ENCODE measurements at places on chromosomes 2 and 18.

DNA sequence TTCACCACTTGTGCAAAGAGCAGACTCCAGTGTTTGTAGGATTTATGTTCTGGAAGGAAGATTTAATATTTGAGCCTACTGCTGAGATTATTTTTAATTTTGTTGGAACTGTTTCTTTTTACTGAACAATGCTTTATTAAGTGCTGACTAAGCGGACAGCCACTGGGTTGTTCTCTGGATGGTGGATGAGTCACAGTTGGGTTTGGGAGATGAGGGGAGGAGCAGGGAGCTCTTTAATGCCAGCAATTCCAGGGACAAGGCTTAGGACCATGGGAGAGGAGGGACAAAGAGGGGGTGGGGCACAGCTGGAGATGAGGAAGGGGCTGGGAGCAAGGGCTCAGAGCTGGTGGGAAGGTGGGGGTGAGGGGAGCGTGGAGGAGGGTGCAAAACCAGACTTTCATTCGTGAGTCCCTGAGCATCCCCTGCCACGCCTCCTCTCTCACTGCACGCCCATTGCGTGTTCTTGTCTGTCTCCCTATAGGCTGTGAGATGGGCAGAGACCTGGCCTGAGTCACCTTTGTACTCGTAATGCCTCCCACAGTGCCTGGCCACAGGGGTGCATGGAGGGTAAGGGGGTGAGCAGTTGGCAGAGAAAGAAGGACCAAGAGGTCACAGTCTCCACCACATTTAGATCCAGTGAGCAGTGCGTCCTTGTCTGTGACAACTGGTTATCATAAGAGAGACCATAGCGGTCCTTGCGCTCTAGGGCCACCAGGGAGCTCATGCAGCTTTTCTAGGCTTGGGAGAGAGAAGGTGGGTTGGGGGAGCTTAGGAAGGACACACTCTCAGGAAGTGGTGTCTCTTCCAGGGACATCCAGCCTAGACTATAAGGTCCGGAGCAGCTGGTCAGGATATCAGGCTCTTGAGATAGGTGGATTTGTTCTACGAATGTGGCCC is 18.4 kb downstream of the SLC4A3 start:
- peak; percentile 81 for DNase-seq

GRCh38 chr2:5976531-5977065 is 284.4 kb downstream of the SOX11 start:
- DNase-seq, result no peak

- no peak for DNase-seq
Measured at GRCh38 chr2:99593692-99594427, 104.0 kb upstream of the REV1 start.

DNA sequence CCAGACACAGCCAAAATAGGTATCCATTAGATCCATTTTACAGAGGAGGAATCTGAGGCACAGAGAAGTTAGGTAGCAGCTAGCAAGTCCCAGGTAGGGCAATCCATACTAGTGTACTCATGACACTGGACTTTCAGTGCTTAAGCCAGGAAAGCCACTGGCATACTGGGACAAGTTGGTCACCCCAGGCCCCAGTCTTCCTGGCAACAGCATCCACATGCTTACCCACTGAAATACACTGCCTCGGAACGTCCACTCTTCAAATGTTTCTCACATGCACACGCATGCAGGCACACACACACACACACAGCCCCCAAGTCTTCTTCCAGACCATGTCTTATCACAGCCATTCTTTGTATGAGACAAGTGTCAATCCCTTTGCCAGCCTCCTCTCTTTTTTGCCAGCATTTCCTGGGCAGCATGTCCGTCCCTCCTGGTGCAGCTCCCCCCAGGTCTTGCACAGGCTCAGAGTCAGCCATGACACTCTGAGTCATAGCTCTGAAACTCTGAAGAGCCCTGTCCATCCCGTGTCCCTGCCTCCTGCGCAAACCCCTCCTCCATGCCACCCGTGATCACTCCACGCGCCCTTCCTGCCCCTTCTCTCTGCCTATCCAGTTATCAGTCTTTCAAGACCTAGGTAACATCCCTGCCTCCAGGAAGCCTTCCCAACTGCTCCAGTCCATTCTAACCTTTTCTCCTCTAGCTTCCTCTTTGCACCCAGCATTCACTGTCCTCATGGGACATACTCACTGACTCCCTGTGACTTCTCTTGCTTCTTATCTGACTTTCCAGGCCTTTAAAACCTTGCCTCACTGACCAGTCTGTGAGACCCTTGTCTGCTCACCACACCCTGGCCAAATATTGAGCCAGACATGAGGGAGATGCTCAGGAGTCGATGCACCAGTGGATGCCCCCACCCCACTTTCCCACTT is 10.9 kb upstream of the TEX261 start:
- DNase-seq, result no peak

DNA sequence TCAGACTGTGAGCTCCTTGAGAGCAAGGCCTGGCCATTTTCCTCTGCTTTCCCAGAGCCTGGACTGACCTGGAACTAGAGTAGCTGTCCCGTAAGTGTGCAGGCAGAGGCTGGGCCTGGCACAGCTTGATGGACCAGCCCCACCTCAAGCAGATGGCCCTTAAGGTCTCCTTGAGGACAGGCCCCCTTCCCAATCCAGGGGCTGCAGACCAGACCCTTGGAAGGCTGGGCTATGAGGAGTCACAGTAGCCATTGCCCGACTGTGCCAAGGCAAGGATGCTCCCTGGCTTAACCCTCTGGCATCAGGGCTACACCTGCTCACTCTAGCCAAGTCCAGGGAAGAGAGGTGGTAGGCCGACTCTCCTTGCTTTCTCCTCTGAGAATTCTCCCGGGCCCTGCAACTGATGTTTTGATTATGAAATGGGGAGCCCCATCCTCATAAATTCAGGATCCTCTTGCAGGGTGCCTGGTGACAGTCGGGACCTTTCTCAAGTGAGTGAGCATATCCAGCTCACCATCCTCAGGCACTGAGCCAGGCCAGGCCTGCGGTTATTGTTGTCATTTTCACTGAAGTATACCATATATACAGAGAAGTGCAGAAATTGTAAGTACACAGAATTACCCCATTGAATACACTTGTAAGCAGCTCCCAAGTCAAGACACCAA is 51.7 kb downstream of the DPYSL5 start:
- no peak for DNase-seq

GRCh38 chr2:217950401-217950871 is 52.4 kb downstream of the TNS1 start:
- DNase-seq, result no peak

DNA sequence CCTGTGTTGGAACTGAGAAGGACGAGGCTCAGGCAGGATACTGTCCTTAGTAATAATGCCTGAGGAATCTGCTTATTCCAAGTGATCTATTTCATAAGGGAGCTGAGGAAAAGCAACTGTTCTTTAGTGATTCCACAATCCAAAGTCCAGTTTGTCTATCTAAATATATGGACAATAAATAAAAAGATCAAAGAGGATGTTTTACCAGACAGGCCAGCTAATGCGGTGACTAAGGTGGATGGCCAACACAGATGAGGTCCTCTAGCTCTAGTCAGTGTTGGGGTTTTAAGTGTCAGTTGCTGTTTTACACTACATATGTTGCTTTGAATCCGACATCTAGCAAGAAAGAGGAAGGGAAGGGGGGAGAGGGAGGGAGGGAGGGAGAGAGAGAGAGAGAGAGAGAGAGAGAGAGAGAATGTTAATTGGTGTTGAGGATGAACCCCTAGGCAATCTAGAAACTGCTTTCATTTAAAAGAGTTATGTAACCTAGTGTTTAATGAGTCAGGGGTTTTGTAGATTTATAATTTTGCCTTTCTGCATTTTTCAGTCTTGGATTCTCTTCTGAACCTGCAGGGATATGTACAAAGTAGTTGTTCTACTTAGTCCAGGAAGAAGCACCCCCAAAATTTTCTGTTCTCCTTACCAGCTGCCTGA is 27.0 kb upstream of the SCN1A start:
- no peak for DNase-seq

DNA sequence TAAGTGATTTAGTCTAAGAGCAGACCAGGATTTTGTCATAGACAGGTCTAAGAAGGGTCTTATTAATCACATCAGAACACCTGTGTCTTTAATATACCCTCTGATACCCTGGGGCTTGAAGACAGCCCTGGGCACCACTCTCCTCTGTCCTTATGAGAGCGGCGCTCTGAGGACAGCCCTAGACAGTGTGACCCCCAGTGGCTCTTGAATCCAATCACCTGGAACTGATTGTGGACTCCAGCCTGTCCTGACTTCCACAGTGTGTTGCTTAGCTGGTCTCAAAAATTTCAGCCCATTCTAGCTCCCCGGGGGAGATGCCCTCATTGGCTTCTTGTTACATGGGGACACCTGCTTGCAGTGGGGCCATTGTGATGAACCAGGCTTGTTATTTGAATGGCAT is 195.8 kb upstream of the SMAD2 start:
- DNase-seq, result no peak

DNA sequence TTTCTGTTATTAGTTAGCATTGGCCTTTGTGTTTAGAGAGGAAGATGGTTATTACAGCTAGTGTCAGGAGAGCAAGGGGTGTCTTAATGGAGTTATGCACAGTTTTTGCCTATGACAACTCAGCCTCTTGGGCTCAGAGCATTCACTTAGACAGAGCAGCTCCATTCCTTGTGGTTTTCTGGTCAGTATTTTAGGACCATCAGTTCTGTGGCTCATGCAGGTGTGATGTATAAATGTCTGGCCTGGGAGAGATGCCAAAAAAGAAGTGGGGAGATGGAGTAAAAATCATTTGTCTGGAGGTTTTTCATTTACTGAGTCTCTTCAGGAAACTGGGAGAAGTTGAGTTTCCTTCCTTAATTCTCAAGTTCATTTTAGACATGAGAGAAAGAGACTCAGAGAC is 79.7 kb downstream of the PRKCE start:
- no peak for DNase-seq

GRCh38 chr18:62612289-62612645 is 89.4 kb downstream of the ZCCHC2 start:
- no peak for DNase-seq

DNA sequence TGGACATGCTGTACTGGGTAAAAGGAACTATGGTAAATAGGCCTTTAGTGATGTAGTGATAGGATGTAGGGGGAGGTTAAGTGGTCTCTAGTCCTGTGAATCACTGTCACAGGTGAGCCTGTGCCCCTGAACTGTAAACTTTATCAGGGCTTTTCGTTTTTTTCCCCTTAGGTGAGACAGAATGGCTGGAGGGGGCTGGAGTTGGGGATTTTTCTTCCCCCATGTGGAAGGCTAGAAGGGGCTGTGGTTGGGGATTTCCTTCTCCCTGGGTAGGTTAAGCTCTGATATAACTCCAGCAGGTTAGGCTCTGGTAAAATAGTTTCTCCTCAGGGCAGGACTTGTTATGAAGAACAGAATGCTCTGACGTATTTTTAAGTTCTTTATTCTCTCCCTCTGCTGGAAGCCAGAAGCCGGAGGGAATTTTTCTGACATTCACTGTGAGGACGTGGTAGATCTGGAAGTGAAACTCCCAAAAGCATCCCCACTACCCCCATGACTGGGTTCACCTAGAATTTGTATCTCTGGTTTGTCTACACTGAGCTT is 28.5 kb downstream of the PIKFYVE start:
- DNase-seq, result no peak

DNA sequence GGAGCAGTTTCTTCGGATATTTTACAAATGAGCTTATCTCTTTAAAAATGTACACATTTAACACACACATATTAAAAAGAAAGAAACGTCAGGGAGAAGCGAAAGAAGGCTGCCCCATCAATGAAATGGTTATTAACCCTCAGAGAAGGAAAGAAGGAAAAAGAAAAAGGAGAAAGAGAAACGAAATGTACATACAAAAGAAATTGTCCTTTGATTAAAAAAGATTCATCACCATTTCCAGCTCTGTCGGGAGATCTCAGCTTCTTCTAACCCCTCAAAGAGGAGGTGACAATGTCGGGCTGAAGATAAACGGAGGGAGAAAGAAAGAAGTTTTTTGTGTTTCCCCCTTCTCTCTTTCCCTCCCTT is 1.5 kb downstream of the IKZF2 start:
- no peak for DNase-seq

DNA sequence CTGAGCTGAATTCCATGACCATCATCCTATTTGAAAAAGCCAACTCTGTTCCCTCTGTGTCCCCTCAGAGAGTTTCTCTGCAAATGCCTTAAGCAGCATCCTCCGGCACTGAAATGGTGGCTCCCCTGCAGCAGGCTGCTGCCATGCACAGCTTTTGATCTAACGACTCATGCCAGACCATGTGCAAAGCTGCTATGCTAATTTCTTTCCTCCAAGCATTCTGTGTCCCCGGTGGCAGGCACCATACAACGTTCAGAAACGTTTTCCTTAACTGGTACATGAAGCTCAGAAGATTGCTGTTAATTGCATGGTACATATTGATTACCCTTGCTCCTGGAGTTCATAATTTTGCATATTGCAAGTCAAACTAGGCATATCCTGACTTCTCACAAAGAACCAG is 336.8 kb downstream of the RBM43 start:
- DNase-seq, result no peak

- no peak for DNase-seq
Measured at GRCh38 chr18:78517973-78518372, 461.6 kb upstream of the SALL3 start.

GRCh38 chr2:237540823-237541222 is 25.6 kb upstream of the PRLH start:
- DNase-seq, result peak; percentile 41

GRCh38 chr2:18704276-18704675 is 114.9 kb upstream of the NT5C1B start:
- no peak for DNase-seq

DNA sequence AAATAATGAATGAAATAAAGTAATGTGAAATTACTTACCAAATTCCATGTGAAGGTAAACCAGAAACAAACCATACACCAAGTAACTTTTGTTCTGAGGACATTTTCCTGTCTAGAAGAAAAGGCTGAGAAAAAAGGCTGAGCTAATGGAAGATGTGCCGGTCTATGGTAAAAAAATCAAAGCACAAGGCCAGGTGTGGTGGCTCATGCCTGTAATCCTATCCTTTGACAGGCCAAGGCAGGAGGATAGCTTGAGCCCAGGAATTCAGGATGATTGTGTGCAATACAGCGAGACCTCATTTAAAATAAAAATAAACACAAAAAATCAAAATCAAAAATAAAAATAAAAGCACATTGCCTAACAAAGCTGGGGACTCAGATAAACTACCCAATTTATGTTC is 6.7 kb downstream of the ORC4 start:
- DNase-seq, result no peak

GRCh38 chr2:213221957-213222356 is 62.3 kb upstream of the SPAG16 start:
- no peak for DNase-seq

- no peak for DNase-seq
Measured at GRCh38 chr2:39023649-39024048, 97.2 kb downstream of the SOS1 start.

DNA sequence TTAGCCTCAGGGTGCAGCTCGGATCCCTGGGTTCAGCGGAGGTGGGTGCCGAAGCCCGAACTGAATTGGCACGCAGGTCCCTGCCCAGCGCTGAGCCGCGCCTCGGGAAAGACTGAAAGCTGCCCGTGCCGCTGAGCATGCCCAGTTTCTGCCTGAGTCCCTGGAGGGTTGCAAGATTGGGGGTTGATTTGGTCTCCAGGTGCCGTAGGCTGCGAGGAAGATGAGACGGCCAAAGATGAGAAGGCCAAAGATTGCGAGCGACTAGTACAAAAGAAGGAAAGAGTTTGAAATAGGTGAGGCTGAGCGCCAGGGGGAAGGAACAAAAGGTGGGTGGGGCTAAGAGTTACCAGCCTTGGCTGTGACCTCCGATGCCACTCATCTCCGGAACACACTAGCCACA is 852 bp upstream of the KCNH7 start:
- DNase-seq, result no peak

GRCh38 chr2:102677244-102678215 is 58.2 kb downstream of the SLC9A2 start:
- no peak for DNase-seq

Measured in stromal cell of bone marrow (primary cell).